CD4-positive, alpha-beta T cell (primary cell): ENCODE measurements at places on chromosomes 2 and 18. TPM values are rescaled to one million over a fixed set of nuclear protein-coding genes. Genes with fewer than 3 reads are reported as not detected.

- peak; percentile 73 for DNase-seq
These were observed 533.1 kb downstream of the RNF144A start for GRCh38 chr2:7450188-7450832.

The MC2R gene
- total RNA-seq: not detected

The NAT8 gene
- total RNA-seq: not detected

The GPR45 gene
- total RNA-seq: not detected

DNA sequence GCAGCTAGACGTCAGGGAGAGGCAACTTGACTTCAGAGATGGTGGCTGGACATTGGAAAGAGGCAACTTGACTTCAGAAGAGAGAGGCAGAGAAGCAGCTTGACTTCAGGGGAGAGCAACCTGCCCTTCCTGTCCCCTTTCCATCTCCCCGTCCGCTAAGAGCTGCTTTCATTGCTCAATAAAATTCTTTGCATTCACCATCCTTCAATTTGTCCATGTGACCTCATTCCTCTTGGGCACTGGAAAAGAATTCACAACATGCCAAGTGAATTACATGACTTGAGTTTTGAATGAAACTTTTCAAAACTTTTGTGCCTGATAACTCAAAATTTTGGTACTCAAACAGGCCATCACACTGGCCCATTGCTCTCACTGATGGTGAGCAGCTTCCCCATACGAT, 158.9 kb downstream of the DPP4 start:
- DNase-seq: no peak

The CFAP221 gene
- total RNA-seq: not detected

- no peak for DNase-seq
These were observed 1.0 kb upstream of the RPRM start for GRCh38 chr2:153479573-153479972.

DNA sequence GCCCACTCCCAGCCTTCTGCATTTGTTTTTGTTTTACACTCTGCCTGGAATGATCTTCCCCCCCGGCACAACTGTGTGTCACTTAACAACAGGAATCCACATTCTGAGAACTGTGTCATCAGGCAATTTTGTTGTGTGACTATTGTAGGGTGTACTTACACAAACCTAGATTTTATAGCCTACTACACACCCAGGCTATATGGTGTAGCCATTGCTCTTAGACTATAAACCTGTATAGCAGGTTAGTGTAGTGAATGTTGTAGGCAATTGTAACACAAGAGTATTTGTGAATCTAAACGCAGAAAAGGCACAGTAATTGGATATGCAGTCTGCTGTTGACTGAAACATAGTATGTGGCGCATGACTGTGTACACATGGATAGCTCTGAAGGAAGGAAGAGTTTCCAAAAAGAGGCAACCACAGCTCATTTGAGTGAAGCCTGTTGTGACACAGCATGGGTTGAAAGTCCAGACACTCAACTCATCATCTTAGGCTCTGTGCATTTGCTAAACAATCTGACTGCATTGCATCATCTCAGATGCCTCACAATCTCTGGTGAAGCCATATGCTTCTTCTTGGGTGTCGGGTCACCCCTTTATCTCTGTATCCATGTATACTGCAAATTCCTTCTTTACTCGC, 506.6 kb upstream of the SPHKAP start:
- no peak for DNase-seq

The ERFE gene
- total RNA-seq: not detected

- DNase-seq: no peak
These were observed 18.7 kb downstream of the DPP10 start for GRCh38 chr2:114461116-114461515.

DNA sequence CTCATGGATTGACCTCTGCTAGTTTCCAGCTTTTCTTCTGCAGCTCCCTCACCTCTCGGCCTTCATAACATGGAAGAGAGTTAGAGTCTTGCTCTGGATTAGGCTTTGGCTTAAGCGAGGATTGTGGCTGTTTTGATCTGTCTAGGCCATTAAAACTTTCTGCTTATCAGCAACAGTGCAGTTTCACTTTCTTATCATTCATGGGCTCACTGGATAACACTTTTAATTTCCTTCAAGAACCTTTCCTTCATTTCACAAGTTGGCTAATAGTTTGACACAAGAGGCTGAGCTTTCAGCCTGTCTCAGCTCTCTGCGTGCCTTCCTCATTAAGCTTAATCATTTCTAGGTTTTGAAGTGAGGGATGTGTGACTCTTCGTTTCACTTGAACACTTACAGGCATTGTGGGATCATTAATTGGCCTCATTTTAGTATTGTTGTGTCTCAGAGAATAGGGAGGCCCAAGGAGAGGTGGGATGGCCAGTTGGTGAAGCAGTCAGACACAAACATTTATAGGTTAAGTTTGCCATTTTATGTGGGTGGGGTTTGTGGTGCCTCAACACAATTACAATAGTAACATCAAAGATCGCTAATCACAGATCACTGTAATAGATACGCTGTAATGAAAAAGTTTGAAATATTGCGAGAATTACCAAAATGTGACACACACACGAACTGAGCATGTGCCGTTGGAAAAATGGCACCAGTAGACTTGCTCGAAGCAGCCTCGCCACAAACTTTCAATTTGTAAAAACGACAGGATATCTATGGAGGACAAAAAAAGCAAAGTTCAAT, 129.3 kb downstream of the ZNF236 start:
- no peak for DNase-seq

The DNER gene
- not detected for total RNA-seq

DNA sequence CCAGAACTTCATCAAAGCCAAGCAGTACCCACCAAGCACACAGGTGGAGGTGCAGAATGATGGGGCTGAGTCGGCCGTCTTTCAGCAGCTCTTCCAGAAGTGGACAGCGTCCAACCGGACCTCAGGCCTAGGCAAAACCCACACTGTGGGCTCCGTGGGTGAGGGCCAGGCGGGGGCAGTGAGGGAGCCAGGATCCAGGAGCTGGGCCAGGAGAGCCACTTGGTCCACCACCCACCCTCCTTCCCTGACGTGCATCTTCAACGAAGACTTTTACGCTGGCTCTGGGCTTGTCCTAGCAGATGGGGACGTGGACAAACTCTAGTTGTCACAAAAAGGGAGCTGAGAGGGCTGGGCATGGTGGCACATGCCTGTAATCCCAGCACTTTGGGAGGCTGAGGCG, 11.8 kb downstream of the VIL1 start:
- no peak for DNase-seq

- no peak for DNase-seq
These were observed 85.5 kb upstream of the VWC2L start for GRCh38 chr2:214325404-214325803.

DNA sequence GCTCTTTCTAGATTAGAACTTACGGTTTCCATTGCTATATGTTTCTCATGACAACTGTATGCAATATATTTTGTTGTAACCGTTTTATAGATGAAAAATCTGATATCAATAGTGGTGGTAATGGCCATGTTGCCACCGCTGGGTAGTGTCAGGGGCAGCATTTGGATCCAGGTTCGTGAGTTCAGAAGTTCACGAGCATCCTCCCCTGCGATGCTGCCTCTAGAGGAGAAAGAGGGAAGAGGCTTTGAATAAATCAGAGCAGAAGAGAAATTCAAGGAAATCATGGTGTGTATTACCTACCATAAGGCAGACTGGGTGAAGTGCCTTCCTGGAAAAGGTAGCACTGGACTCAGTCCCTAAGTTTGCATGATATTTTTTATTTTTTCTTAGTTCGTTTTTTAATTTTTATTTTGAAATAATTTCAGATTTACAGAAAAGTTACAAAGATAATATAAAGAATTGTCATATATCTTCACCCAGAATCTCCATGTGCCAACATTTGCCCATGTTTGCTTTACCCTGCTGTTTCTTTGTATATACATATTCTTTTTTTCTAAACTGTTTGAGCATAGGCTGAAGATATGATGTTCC, 3.3 kb upstream of the ZBTB7C start:
- no peak for DNase-seq

GRCh38 chr2:139175510-139175909, 395.3 kb upstream of the NXPH2 start:
- no peak for DNase-seq

The PAX8 gene
- 0.36 TPM for total RNA-seq

DNA sequence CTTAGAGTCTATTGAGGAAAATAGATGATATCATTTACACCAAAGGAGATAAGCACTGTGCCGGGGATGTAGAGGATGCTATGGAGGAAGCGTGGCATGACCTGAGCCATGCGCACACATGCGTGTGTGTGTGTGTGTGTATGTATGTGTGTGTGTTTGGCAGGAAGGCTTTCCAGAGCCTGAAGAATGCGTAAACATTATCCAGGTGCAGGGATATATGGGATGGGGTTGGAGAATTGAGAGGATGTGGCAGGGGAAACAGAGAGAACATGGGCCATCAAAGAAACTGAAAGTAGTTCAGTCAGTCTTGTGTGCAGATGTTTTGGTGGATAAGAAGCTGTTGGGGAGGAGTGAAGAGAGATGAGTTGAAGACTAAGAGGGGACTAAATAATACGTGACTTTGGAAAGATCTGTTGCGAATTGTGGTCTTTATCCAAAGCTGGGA, 9.3 kb upstream of the STAT1 start:
- no peak for DNase-seq

GRCh38 chr2:126703311-126703710, 47.4 kb downstream of the GYPC start:
- no peak for DNase-seq

The ADI1 gene
- 30.2 TPM for total RNA-seq

DNA sequence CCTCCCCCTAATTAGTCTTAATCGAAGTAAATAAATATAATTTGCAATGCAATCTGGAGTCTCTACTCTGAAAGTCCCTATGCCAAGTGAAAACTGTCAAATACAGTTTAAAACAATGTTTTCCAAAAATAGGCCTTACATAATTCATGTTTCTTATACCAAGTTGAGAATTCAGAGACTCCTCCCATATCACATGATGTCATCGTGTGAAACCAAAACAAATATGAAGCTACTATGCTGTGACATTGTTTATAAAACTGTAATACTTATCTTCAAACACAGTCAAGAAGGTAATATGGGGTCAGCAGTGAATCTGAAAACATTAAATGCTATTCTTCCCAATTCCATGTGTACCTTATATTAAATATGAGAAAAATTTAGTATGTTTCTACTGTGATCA, 940.2 kb upstream of the FANCL start:
- DNase-seq: no peak

The ARHGEF33 gene
- not detected for total RNA-seq

The LGALSL gene
- 0.22 TPM for total RNA-seq

GRCh38 chr2:17331636-17332035, 186.6 kb downstream of the RAD51AP2 start:
- no peak for DNase-seq

DNA sequence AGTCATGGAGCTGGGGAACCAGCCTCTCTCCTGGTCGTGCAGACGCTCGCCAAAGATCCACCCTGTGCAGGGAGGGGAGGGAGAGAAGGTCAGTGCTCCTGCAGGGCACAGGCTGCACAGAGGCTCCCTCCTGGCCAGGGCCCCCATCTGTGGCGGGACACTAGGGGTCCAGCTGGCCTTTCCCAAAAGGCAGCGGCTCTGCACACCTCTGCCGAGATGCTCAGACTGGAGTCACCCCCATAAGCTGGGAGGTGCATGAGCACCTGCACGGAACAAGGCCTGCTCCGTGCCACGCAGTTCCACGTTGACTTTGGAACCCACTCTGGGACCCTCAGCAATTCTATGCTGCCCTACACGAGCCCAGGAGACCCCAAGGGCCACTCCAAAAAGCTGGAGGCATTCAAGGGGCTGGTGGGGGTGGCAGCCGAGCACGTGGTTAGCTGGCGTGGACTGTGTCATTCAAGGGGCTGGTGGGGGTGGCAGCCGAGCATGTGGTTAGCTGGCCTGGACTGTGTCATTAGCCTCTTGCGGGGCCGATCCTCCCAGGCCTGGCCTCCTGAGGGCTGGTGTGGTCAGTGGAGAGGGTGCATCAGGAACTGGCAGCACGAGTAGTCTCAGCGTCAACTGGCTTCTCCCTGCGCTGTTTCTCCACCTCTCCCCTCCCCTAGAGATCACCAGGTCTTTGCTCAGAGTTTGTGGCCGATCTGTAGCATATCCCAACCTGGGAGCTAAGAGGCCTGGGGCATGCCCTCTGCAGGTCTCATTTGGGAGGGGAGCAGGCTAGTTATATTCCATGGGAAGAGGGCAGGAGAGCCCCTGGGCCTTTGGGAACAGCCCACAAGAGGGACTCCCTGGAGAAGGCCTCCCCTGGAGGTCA, 9.8 kb downstream of the SNORC start:
- no peak for DNase-seq

The XPO1 gene
- 111 TPM for total RNA-seq

The SLC25A52 gene
- total RNA-seq: not detected

DNA sequence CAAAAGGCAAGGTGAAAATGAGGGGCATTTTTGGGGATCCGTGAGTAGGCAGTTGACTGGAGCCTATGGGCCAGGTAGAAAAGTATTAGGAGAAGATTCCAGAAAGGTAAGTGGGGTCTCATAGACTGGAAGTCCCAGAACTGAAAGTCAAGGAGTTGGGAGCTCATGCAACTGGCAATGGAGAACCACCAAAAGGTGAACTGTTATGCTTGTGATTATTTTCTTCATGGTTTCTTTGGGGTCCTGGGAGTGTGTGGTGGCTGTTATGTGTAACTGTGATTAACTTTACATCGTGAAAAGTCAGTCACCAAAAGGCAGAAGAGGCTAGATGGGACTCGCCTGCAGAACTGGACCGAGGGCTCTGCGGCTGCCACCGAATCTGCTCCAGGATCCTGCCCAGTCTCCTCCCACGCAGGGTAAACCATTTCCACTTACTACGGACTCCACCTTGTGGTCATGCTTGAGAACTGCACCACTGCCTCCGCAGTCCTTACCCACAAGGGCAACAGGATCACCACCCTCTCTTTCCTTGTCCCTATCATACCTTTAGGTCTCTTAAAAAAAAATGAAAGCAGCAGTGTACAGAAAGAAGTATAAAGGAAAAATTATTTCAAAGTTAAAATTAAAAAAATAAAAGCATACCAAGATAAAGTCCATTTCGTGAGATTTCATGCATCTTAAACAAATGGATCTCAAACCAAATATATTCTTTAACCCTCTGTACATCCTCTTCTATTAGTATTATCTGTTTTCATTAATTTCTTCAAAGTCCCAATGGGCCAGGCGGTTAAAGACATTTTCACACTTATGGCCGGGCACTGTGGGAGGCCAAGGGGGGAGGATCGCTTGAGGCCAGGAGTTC, 15.6 kb upstream of the CEP68 start:
- DNase-seq: peak; percentile 80

- no peak for DNase-seq
These were observed 124.2 kb upstream of the CCDC68 start for GRCh38 chr18:55083461-55083860.

DNA sequence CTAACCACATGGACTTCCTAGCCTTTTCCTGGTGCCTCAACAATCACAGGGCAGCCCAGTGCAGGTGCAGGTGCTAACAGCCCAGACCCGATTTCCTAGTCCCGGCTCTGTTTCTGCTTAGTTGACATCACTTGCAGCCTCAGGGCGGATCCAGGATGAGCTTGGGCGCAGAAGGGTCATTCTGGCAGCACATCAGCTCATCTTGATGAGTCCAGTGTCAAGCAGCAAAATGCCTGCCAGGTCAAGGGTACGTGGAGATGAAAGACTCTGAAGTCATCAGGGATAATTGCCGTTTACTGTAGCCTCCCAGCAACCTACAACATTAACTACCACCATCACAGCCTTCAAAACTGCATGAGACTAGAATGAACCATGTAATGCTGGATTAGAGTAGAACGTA, 39.4 kb upstream of the EFHD1 start:
- no peak for DNase-seq

- DNase-seq: no peak
These were observed 72.5 kb upstream of the SMAD2 start for GRCh38 chr18:48002933-48003365.

- DNase-seq: no peak
These were observed 122.1 kb downstream of the TMEM17 start for GRCh38 chr2:62383846-62384245.

GRCh38 chr2:42835577-42836371, 43.4 kb upstream of the HAAO start:
- DNase-seq: no peak

The VPS54 gene
- 9.5 TPM for total RNA-seq
